ENCODE measurements at places on chromosomes 2 and 18.

DNA sequence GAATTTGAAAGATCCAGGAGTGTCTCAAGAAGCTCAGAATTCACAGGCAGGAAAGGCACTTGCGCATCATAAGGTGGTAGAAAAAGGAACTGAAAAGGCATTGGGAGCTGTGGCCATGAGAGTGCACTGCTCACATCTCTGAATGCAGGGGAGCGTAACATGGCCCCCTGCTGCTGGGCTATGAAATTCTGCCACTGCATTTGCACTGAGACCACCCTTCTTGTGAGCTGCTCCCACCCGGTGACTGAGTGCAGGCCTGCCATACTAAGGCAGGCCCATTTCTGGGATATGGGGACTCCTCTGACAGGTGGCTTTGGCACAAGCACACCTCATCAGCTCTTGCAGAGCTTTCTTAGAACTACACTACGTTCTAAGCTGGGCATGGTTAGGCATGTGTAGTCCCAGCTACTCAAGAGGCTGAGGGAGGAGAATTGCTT, 25.3 kb upstream of the STARD7 start:
- DNase-seq: no peak

- DNase-seq: no peak
Measured at GRCh38 chr2:200828572-200829257, 17.0 kb downstream of the BZW1 start.

DNA sequence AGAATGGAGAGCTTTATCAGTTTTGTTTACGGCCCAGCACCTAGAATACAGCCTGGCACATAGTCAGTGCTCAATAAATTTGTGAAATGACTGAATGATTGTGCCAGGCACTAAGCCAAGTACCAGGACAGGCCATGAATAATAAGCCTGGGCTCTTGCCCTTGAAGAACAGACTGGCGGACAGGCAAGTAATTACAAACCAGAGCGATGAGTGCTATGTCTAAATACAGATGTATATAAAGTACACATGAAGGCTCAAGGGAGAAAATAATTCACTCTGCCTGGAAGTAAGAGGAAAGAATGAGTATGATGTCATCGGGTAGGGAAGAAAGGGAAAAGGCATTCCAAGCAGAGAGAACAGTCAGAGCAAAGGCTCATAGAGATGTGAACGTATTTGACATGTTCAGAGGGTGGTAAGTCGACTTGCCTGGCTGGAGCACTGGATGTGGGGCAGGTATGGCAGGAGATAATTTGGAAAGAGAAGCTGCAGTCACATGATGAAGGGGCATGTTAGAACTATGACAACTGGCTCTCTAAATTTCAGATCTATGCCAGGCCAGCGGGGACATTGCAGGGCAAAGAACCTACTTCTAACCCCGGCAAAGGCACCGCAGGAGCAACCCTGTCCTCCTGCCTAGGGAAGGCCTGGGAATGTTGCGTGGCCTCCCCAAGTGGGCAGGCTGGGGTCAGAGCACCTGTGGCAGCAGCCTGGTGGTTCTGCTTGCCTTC, 119.1 kb upstream of the STPG4 start:
- DNase-seq: peak; percentile 88

DNA sequence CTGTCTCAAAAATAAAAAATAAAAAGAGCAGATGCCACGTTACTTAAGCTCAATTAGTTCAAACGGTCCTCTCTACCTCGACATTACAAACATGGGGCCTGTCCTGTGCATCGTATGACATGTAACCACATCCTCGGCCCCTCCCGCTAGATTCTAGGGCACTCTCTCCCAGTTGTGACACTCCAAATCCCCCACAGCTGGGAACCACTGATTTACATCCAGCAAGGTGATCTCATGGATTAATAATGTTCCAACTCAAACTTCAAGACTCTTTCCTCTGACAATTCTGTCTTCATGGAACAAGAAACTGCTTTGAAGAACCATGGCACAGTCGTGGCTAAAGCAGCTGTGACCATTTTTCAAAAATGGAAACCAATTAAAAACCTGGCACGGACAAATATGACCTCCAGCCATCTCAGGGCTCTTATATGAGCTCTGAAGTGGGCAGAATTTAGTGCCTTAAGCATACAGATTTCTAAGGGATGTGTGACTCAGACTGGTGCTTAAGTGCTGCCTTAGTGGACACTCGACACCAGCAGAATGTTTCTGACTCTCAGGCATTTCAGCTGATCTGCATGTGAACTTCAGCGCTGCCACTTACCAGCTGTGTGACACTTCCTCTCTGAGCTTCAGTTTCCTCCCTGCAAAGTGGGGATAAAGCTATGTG, 31.7 kb upstream of the ASAP2 start:
- DNase-seq: peak; percentile 79

Measured in fibroblast of skin of scalp (primary cell).